ENCODE measurements at places on chromosomes 1 and 21. TPM values are rescaled to one million over a fixed set of nuclear protein-coding genes. Genes with fewer than 3 reads are reported as not detected.

DNA sequence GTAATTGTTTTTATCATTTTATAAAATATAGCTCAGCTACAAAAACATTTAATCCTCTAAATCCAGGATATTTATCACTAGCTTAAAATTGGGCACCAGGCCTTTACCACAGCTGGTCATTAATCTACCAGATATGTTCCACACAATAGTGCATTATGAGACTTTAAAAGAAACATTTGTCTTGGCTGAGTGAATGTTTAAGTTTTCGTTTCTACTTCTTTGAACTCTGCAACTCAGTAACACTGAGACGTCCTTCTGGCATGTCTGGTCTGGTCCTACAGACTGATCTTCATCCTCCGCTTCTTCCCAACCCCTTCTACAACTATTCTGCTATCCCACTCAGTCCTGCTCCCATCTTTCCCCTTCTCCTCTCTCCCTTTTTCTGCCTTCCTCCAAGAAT is 296.2 kb downstream of the NEGR1 start:
- no peak for DNase-seq

MFAP2 gene
- 213 TPM for total RNA-seq

- DNase-seq, result no peak
These were observed 19.8 kb downstream of the ADGRB2 start for GRCh38 chr1:31744165-31744888.

- DNase-seq, result peak; percentile 41
These were observed 534 bp downstream of the KCNH1 start for GRCh38 chr1:211133393-211133835.

DNA sequence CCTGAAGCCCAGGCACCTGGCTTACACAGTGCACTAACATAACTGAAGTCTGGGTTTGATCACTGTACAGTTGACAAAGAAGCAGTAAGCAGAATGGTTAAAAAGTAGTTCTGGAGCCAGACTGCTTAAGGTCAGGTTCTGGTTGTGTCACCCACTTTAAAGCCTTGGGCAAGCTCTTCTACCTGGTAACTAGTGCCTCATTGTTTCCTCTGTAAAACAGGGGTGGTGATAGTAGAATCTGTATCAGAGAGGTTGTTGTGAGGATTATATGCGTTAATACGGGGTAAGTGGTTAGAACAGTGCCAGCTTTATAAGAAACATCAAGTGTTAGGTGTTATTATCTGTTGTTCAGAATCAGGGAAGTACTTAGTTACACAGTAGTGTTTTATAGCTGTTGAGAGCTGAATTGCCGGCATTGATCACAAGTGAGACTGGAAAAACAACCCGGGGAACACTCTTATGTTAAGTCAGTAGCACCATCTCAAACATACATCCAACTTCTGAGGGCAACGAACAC is 3.7 kb downstream of the BACH1 start:
- peak; percentile 16 for DNase-seq

ATP1A4 gene
- total RNA-seq, result not detected

ETNK2 gene
- total RNA-seq, result 10.5 TPM

GRCh38 chr1:150366416-150367296 is 2.7 kb downstream of the RPRD2 start:
- no peak for DNase-seq

DNA sequence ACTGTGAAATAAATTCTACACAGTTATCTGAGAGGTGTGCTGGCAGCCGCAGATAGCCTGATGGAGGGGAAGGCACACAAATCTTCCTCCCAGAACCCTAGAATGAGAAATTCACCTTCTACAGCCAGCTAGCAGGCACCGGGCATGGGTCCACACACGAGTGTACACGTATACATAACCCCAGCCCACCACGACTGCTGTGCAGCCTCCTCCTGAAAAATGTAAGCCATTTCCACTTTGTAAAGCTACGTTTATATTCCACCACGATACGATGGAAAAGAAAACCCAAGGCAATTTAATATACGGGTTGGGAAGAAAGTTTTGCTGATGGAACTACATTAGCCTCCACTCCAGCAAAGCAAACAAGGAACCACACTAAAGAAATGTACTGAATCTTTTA is 1.8 kb downstream of the BTG3 start:
- peak; percentile 11 for DNase-seq

- peak; percentile 54 for DNase-seq
These were observed 855 bp upstream of the IVNS1ABP start for GRCh38 chr1:185317886-185318310.

- DNase-seq, result no peak
These were observed 264.5 kb downstream of the MRPL39 start for GRCh38 chr21:25342816-25343215.

GRCh38 chr1:218166268-218166945 is 118.7 kb upstream of the RRP15 start:
- no peak for DNase-seq

GRCh38 chr1:55015731-55016620 is 17.2 kb downstream of the BSND start:
- DNase-seq, result no peak

GRCh38 chr1:58968360-58968952 is 184.6 kb upstream of the JUN start:
- peak; percentile 29 for DNase-seq

DCST1 gene
- total RNA-seq, result not detected

DNA sequence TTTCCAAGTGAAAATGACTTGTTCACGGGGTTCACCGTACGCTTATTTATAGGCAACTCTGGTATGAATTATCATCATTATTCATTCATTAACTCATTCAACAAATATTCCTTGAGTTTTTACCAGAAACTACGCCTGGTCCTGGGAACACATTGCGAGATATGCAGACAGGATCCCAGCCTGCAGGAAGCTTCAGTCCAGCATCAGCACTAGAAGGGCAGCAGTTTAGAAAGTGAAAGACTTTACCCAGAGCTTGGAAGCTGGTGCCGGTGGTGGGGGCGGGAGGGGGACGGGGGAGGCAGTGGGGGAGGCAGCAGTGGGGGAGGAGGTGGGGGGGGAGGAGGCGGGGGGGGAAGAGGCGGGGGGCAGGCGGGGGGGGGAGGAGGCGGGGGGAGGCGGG is 55.9 kb downstream of the SETD4 start:
- DNase-seq, result no peak

- DNase-seq, result peak; percentile 52
These were observed 5.7 kb downstream of the AHDC1 start for GRCh38 chr1:27598295-27598687.

DNA sequence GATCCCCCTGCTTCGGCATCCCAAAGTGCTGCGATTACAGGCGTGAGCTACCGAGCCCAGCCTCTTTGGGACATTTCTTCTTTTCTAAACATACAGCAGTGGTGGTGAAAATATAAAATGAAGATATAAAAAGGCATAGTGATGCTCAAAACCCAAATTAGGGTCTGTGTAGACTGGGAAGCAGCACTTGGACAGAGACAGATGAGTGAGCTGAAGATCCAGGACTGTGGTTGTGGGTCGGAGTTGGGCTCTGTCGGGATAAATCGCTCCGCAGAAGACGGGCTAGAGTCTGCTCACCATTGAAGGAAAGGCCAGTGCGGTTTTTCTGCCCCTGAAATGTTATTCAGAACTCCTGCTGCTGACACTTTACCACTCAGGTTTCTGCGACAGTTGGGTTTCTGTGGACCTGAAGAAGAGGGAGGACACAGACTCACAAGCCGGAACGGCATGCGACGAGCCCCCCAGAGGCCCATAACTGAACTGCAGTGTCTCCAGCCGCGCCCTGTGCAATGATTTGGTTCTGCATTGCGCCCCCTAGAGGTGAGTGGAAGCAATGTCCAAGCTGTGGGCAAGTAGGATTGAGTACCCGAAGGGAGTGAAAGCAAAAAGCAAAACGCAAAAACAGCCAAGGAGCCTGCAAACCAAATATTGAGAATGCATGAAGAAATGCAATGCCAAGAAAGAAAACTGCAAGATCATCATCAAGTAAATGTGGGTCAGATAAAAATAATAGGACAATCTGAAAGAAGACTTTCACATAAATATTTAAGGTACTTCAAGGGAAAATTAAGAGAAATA is 66.6 kb downstream of the GABPA start:
- peak; percentile 89 for DNase-seq

TFB2M gene
- 56.5 TPM for total RNA-seq

DNA sequence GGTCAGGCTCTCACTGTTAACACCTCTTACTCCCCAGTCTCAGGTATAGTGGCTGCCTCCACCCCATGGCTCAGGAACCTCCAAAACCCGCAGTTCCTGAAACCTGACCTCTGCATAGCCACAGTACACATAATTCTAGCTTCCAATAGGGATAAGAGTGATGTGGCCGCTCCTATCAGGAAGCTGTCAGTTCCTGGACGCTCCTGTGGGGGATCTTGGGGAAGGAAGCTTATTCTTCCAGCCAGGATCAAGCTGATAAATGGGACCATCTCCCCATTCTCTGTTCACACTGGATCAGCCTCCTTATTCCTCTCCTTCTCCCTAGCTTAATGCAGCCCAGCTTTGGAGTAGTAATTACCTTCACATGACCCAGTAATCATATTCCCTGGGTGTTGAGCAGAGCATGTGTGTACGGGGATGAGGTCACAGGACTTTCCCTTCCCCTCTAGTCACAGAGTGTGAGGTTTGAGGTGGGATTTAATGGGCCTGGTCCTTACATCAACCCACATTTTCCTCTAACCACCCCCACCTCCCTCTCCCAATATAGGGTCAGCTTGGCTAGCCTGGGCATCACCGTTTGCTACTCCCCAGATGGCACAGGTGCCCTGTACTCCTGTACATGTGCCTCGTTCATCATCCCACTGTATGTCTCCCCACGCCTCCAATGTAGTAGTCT is 7.0 kb upstream of the POU3F1 start:
- DNase-seq, result no peak

DNA sequence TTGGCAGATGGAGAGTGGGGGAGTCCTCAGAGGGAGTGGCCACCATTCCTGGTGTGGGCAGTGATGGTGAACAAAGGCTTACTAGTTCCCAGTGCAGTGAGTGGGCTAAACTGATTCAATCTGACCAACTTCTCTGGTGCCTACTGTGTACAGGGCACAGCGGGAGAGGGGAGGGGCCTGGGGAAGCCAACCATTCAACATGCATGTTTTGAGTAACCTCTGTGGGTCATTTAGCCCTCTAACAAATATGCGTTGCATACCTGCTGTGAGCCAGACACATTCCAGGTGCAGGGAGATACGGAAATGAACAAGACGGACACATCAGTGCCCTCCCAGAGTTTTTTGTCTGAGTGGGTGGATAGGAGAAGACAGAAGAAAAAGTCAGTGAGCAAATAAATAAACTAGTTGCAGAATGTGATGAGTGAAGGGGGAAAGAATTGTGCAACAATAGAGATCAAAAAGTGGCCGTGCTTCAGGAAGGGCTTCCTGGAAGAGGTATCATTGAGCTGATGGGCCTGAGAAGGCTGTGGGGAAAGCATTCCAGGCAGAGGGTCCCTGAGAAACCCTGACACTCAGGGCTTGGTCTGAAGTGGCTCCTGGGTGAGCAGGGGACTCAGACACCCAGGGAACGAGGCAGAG is 78.8 kb downstream of the EPHB2 start:
- DNase-seq, result peak; percentile 51

SPRR2F gene
- total RNA-seq, result not detected

DNA sequence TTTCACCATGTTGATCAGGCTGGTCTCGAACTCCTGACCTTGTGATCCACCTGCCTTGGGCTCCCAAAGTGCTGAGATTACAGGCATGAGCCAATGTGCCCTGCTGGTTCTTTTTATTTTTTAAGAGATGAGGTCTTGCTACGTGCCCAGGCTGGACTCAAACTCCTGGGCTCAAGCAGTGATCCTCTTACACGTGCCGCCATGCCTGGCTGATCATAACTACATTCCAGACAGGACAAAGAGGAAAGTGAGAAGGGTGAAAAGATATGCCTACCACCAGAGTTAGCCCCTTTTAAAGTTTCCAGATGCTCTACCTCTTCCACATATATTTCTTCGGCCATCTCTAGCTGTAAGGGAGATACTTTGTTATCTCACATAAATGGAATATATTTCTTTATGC is 79.7 kb upstream of the SOX13 start:
- DNase-seq, result no peak

- DNase-seq, result no peak
These were observed 80.4 kb upstream of the POU3F1 start for GRCh38 chr1:38126970-38127369.

DNA sequence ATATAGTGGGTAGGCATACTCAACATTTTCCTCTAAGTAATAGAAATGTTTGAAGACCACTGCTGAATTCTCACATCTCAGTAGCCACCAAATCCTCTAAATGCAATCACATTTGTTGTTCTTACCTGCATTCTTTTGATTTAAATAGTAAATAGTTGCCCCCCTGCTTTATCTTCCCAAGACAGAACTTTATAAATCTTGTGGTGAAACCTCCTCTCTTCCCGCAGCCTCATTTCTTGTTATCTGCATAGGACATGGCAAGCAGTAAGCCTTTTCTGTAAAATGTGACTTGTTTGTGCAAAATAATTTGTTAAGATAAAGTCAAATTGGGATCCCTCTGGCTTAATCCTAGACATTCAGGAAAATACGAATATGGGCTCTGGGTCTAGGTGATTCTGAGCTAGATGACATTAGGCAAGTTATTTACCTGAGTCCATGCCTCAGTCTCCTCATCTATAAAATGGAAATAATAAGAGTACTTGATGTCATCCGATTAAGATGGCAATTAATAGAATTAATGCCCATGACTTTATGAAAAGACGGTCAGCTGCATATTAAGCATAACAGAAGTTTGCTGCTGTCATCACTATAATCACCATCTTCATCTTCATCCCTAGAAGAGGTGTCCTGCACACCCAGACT is 77.7 kb downstream of the LRRC8C start:
- DNase-seq, result no peak

CACNA1S gene
- not detected for total RNA-seq

DNA sequence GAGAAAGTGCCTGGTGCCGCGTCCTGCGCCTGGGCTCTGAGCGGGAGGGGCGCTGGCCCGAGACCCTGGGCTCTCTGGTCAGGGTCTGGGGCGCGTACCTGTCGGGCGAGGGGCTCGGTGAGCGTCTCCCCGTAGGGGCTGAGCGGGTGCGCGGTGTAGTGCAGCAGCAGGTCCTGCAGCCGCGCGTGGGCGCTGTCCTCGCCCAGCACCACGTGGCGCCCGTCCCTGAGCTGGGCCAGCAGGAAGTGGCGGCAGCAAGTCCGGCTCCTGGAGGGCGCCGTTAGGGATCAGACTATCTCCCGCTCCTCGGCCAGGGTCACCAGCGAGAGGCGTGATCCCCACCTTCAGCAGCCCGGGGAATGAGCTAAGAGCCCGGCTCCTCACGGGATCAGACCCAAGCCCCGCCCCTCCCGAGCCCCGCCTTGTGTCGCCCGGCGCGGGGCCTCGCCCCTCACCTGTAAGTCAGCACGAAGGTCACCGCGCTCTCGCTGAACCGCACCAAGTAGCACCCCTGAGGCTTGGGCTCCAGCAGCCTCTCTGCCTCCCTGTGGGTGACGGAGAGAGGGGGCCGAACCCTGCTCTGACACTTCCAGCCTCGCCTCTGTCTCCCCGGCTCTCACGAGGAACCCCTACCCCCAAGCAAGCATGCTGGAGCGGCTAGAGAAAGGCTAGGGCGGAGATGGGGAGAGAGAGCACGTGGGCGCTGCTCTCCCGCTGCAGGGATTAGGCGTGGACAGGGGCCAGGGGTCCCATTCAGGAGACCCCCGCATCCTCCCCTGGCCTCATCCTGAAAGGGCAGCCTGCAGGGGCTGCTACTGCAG is 2.7 kb downstream of the SH2D2A start:
- peak; percentile 58 for DNase-seq
